ENCODE measurements at places on chromosomes 1 and 21.

GRCh38 chr1:212189352-212189738, 95.9 kb upstream of the PPP2R5A start:
- DNase-seq, result no peak

DNA sequence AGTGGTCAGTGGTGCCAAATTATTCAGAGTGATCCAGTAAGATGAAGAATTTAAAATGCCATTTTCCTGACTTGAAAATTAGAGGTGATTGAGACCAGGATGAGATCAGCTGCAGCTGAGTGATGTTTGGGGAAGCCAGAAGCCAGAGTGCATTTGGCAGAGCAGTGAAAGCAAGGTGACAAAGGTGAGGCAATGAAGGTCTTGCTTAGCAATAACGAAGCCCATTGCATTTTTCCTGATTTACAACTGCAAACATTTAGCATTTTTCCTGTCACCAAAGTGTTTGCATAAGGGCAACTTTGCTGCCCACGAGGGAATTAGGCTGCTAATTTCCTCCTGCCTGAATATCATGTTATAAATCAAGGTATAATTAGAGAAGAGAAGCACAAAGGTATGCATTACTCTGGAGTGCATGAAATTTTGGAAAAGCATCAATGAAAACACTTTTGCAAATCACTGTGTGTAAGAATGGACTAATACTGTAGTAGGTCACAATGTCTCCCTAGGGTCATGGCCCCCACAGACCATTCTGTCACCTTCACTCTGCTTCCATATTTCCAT, 188.2 kb upstream of the LYPLAL1 start:
- no peak for DNase-seq

DNA sequence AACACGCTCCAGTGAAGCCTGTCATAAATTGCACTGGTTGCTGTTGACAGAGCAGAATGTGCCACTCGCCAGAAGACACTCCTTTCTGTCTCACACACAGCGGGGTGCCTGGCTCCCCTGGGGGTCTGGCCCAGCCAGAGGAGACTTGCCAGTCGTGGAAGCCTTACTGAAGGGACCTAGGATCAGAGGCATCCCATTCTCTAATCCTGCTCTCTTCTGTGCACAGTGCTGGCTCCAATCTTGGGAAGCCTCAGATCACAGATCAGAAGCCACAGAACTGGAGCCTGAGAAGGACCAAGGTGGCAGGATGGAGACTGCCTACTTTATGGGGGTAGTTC, 1.4 kb downstream of the SLC9A1 start:
- DNase-seq, result no peak

- DNase-seq, result no peak
These were observed 105.5 kb downstream of the HLCS start for GRCh38 chr21:36860736-36861594.

DNA sequence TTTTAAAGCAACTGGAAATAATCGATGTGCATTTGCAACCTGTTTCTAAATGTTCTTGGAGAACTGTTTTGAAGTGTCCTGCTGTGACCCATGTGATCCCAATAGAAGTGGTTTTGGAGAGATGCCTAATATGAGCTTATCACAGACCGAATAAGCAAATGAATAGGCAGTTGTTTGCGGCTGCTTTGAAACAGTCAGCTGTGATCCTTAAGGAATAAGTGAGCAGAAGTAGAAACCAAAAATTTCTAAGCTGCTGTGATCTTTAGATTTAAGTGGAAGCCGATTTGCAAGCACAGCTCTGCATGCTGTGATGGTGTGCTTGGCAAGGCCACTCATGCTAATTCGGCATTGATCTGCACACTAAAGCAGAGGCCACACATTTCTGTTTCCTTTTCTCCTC, 329.5 kb upstream of the DUSP10 start:
- no peak for DNase-seq

DNA sequence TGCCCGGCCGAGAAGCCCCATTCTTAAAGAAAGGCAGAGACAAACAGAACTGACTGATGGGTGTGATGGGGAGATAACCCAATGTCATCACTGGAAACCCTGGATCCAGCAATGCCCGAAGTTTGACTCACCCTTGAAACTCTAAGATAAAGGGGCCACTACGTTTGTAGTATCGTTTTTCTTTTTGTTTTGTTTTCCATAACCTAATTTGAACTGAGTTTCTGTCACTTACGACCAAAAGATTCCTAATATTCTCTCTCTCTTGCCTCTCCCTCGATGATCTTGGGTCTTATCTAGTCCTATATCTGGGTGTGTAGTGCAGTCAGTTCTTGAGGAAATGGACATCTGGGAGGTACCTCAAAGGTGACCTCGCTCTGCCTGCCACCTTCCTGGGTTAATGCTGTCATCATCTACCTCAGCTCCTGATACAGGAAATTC, 57.8 kb upstream of the ID3 start:
- DNase-seq, result no peak

- no peak for DNase-seq
These were observed 301.0 kb upstream of the POU3F1 start for GRCh38 chr1:38347446-38348175.

GRCh38 chr1:203528063-203528462, 34.1 kb downstream of the OPTC start:
- no peak for DNase-seq

DNA sequence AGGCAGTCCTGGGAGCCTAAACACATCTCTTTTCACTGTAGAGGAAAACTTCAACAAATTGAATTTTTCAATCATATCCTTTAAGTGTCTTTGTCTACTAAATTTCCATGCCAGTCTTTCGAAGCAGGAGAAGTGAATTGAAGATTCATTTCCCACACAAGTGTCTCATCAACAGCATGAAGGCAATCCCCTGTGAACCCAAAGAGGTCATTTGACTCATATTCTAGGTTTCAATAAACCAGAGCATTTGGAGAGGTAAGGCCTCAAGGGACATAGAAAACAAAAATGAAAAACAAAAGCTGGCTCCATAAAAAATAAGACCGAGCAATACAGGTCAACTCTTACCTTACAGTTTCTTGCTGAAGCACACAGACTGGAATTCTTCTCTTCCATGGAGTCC, 94.1 kb upstream of the ATP1B1 start:
- DNase-seq, result no peak
